IMR-90 (cell line): ENCODE measurements at places on chromosomes 12 and 14. TPM values are rescaled to one million over a fixed set of nuclear protein-coding genes. Genes with fewer than 3 reads are reported as not detected.

Gene RPS6KL1
- polyA plus RNA-seq = 1.2 and 1.7 TPM in 2 replicates

Gene SMIM41
- not detected in 2 replicates for polyA plus RNA-seq

Gene WIF1
- not detected in 2 replicates for polyA plus RNA-seq

Gene MDP1
- polyA plus RNA-seq = 16.7 and 17.8 TPM in 2 replicates

Gene KCNH5
- 0.03 and 0.04 TPM in 2 replicates for polyA plus RNA-seq

Gene NOC4L
- 13.4 and 17.0 TPM in 2 replicates for polyA plus RNA-seq

Gene ADCY4
- polyA plus RNA-seq = 0.04 TPM in 1 of 2 replicates, not detected in the other

Gene MYF6
- polyA plus RNA-seq = not detected in 2 replicates

Gene PRH1
- polyA plus RNA-seq = 2.3 and 3.0 TPM in 2 replicates

Gene C3AR1
- polyA plus RNA-seq = 0.31 and 0.42 TPM in 2 replicates

Gene ADGRD1
- polyA plus RNA-seq = not detected in 2 replicates

Gene CLEC2A
- polyA plus RNA-seq = not detected in 2 replicates

Gene NCKAP5L
- 14.4 and 16.4 TPM in 2 replicates for polyA plus RNA-seq
